ENCODE measurements at places on chromosomes 7 and 10. TPM values are rescaled to one million over a fixed set of nuclear protein-coding genes. Genes with fewer than 3 reads are reported as not detected.

GRCh38 chr10:22752272-22752889 lies 38.0 kb upstream of the PIP4K2A start:
- no peak for DNase-seq

- peak; percentile 82 for DNase-seq
These were observed 31.1 kb downstream of the ADAP1 start for GRCh38 chr7:923108-924041.

DNA sequence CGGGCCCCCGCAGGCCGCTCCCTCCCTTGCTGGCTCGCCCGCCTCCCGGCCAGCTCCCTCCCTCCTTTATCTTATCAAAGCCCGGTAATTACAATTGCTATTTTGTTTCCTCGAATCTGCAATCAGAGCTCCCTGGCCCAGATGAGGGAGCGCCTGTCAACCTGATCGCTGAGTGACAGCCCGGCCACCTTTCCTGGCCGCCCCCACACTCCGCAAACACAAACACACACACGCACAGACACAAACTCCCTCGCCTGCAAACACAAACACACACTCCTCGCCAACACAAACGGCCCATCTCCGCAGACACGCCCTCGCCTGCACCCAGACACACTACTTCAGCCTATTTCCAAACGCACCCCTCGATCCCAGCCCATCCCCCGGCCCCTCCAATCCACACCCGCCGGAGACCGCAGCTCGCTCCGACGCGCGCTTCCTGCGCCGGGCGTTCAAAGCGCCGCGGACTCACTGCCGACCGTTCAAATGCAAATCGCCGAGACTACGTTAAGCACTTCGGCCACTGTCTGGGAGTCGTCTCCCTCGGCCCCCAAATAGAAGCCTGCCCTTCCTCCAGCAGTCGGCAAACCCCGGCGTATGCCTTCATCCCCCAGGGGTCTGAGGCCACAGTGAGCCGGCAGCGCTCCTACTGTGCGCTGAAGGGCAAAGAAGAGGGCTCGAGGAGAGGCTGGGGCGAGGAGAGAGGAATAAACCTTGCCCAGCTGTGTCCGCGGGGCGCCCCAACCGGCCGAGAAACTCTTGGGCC lies 3.0 kb upstream of the FGF8 start:
- peak; percentile 66 for DNase-seq

DNA sequence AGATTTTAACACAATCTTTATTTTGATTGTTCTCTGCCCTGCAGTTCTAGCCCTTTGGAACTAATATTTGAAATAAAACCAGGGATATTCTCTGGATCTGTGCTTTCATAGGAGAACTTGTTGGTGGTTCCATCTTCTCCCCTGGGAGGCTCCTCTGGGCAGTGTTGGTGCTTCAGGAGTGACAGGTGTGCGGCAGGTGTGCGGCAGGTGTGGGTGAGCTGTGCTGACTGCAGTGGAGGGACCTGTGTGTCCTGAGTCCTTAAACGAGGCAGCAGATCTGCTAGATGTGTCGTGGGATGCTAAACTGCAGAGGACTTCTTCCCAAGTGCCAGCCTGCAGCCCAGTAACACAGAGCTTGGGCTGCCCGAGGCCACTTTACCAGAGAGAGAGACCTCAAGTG lies 98.4 kb downstream of the LYZL1 start:
- no peak for DNase-seq

DNA sequence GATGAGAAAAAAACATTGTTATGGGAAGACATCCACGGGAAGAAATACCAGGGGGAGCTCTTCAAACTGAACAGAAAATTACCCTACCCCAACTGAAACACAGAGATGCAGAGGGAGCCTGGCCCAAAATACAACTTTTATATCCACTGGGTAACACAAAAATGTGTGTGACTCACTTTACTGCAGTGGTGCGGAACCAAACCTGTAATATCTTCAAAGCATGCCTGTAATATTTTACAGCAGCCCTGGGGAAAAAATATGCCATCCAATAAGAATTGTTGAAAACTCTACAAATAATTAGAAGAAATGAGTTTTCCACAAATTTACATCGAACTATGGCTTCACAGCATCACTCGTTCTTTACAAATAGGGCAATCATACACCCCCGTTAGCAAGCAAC lies 49.8 kb upstream of the SRRM3 start:
- DNase-seq = no peak

DNA sequence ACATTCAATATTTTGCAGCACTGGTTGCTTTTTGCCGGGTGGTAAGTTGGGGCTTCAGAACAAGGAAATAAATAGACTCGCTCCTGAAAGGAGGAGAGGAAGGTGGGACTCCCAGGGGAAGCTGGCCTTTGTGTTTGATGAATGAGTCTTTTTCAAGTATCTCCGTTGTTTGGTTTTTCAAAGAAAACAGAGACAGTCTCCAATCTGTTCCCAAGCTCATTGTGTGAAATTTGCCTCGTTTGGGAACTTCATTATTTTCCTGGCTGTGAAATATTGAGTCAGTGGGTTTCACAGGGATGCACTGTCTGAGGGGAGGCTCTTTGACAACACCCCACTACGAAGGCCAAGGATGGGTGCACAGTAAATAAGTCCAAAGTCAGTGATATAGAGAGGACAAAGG lies 38.7 kb upstream of the KIAA1217 start:
- DNase-seq = no peak

- DNase-seq = no peak
These were observed 765.6 kb upstream of the GHITM start for GRCh38 chr10:83373671-83374070.

- DNase-seq = no peak
These were observed 22.2 kb upstream of the PODXL start for GRCh38 chr7:131578602-131579001.

GRCh38 chr10:93211991-93212390 lies 138.3 kb downstream of the CYP26A1 start:
- DNase-seq = no peak

- no peak for DNase-seq
These were observed 261.6 kb downstream of the CELF2 start for GRCh38 chr10:11279314-11279713.

DNA sequence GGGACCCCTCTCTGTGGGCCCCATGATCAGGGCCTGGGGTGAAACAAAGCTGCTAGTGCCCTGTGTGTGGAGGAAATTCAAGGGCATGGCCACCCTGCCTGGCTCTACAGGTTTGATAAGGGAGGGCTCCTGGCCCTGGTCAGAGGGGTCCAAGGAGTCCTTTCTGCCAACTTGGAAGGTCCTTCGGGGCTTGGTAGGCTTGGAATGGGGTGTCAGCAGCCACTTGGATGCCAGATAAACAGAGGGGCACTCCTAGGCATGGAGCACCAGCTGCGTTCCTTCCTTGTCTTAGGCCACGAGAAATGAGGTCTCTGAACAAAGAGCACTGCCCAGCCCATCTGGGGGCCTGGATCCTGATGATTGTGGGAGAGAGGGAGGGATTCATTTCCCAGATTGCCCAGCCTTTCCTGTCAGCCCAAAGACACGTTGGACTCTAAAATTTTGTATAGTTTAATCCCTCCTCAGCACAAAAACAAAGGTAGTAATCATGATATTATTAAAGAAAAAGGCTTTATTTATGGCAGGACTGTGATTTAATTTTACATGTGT lies 5.1 kb downstream of the MTURN start:
- DNase-seq = no peak

GRCh38 chr10:110399106-110399964 lies 94.6 kb upstream of the SMNDC1 start:
- no peak for DNase-seq

DNA sequence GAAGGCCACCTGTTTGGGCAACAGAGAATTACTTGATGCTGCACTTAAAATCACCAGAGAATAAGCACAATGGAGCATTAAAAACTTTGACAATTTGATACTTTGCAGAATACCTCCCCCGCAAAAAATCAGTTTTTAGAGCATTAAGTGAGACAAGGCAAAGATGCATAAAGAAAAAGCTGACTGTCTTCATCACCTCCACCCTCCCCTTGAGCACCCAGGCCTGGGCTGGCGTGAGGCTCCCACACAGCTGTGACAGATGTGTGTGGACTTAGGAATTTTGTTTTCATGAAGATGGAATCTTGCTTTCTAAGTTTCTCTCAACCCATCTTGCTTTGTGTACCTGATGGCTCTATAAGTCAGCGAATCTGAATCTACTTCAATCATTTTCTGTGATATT lies 242.2 kb downstream of the EMX2 start:
- DNase-seq = no peak

DNA sequence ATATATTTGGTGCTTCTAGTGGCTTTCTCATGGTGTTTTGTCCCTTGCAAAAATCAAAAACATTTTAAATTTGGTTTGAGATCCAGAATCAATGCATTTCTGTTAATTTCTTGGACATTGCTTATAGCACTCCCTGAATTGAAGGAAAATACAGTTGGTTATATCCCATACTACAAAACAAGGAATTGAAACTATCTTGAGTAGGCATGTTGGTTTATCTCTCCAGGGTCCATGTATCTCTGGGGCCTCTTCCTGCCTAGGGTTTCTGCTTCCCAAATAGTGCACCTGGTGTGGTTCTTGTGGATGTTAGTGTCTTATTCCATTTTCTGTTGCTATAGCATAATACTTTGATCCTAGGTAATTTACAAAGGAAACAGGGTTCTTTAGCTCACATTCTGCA lies 212.4 kb downstream of the CAMK1D start:
- no peak for DNase-seq

DNA sequence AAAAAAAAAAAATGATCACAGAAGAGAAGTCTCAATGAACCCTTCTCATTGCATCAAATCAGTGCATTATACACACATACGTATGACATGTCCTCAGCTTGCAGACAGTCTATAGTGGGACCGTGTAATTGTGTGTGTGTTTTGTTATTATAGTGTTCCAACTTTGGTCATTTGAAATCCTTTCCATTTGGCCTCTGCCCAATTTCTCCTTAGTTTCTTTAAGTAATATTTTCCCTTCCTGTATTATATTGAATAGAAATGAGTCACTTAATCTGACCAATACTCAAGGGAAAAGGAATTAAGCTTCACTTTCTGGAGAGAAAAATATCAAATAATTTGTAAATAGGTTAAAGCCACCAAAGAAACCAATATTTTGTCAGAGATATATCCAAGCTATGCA lies 415.5 kb upstream of the SORCS1 start:
- DNase-seq = no peak

DNA sequence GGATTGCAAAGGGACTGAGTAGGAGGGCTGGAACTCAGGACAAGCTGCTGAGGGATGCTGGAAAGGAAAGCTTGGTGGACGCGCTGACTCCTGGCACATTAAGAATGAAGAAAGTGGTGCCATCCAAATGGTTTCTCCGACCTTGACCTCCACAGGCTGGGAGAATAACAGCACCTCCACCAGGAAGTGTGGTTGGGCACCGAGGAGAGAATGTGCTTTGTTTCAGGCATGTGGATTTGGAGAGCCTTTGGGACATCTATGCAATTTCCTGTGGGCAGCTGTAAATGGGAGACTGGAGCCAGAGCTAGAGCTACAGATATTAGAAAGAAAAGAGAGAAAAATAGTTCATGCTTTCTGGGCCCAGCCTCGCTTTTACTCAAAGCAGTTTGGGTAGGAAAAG lies 29.8 kb upstream of the HABP2 start:
- no peak for DNase-seq

- peak; percentile 97 for DNase-seq
These were observed at the start of gene HOXA11 for GRCh38 chr7:27185013-27185853. Gene HOXA11, minus strand, starts transcription at chr7:27185232. Its CDS starts 88 bp downstream, at chr7:27185144.

Gene CPA2
- total RNA-seq = not detected

Gene DMBT1
- not detected for total RNA-seq

Gene ABCA13
- 0.71 TPM for total RNA-seq

Gene TMEM176A
- 27.8 TPM for total RNA-seq

Gene ANKRD2
- not detected for total RNA-seq

Gene KIAA1217
- 23.0 TPM for total RNA-seq

Gene GIMAP5
- total RNA-seq = 17.2 TPM

Gene MRPS24
- total RNA-seq = 128 TPM
